Right cardiac atrium (tissue), 5 donors: ENCODE measurements at places on chromosomes 2 and 18.

DNA sequence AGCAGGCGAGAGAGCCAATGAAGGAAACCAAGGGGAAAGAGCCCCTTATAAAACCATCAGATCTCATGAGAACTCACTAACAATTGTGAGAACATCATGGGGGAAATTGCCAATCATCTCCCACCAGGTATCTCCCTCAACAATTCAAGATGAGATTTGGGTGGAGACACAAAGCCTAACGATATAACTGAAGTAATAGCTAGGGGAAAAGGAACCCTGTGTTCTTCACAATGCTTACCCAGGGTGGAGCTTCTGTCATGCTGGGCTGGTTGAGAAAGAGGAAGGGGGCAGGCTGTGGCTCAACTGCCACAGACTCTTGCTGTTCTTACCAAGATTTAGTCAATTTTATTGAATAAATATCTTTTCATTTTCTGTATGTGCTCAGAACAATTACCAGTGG is 392.1 kb upstream of the HS6ST1 start:
- DNase-seq = no peak

DNA sequence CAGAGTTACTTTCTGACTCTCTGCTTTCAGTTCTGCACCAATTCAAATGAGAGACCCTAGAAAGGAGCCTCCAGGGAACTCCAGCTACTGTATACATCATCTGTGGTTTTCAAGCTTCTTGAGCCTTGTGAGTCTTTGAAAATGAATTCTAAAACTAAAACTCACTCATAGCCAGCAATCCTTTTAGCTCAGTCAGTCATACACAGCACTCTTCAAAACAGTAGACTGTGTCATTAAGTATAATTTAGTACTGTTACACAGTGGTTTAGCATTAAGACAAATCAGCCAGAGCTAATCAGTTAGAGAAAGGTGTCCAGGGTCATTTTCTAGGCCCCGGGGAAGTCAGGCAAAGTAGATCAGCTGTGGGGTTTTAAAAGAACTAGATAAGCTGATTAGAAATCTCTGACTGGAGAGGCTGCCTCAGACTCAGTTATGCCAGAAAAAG is 322.1 kb upstream of the THUMPD2 start:
- DNase-seq = no peak

- no peak for DNase-seq
Measured at GRCh38 chr2:212154477-212154878, 384.1 kb downstream of the ERBB4 start.

DNA sequence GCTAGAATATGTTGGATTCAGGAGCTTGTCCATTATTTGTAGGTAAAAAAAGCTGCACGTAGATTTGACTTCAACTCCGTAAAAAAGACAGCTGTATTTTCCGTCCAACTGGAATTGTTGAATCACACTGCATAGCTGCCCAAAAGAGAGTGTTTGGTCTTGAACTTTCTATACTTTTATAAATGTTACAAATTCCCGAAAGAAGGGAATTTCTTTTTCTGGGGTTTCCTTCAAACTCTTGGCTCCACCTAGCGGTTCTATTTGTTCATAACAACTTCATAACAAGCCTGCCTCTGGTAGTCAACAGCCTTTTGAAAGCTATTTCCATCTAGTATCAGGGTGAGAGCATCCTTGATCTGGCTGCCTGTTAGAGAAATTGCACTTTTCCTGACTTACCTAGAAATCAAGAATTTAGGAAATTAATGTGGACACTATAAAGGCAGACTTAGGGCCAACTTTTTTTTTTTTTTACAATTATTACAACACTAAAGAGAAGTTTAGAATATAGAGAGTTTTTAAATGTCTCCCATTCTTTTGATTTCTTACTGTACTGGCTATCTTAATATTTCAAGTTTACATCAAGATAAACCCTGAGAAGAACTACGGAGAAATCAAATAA is 48.1 kb downstream of the TMEM185B start:
- no peak for DNase-seq

DNA sequence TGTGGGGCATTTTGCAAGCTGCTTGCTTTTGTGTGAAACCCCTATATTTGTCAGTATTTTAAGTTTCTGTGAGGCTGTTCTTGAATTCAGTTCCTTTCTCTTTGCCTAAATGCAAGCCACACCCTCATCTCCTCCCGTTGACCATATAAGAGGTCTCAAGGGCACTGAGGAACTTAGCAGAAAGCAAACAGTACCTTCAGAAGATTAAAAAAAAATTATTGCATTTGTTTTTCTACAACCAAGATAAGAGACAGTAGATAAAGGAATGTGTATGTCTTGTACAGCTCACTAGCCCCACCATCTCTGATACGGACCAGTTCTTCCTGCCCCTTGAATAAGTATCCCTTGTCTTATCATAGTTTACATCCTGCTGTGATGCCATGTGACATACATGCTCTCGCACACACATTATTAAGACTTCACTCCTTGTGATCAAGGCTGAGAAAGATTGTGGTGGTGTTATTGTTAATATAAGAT is 64.2 kb downstream of the NPAS2 start:
- no peak for DNase-seq

GRCh38 chr2:128894896-128895295 is 576.2 kb upstream of the HS6ST1 start:
- no peak for DNase-seq

GRCh38 chr2:226877491-226877890 is 41.6 kb downstream of the RHBDD1 start:
- no peak for DNase-seq

DNA sequence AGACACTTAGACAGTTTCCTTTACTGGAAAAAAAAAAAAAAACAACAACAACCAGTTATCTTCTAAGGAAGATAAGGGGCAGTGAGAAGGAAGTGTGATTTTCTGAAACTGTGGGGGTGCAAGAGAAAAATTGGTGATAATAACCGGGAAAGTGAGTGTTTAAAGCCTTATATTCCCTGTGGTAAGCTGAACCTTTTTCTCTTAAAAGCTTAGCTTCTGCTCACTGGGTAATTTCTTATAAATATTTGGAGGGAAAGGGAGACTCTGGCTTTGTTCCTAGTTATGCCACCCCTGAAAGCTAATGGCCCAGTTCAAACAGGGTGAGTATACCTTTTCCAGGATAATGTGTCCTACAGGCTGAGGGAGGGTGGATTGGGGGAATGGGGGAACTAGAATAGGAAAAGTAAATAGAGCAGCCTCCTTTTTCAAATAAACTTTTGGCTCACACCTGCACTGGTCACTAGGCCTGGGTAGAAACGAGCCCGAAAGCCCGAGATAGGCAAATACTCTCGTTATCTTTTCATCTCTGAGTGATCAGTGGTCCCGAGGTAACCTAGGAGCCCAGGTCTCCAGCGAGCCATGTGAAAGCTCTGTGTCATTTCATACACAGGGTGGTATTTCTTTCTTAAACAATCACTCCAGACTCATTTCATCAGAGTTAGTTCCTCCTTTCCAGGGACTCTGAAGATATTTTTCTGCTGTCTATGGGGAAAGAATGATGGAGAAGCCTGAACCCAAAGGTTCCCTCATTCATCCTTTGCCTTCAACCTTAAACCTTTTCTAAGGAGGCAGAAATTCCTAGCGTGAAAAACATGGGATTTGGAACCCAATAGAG is 15.5 kb upstream of the SRBD1 start:
- DNase-seq = no peak
